ENCODE measurements at places on chromosomes 5 and 9. TPM values are rescaled to one million over a fixed set of nuclear protein-coding genes. Genes with fewer than 3 reads are reported as not detected.

Gene GZMA
- not detected for total RNA-seq

Gene GPR150
- 0.13 TPM for total RNA-seq

Gene CCDC152
- not detected for total RNA-seq

Gene OLFML2A
- total RNA-seq, result 34.4 TPM

Gene ARID3C
- total RNA-seq, result 0.20 TPM

Gene ZNF300
- total RNA-seq, result 2.7 TPM

Gene ARL14EPL
- total RNA-seq, result 0.10 TPM

Gene BASP1
- 226 TPM for total RNA-seq

Gene ADAMTS19
- total RNA-seq, result not detected

All from A549 treated with dexamethasone at 1 μM for 4 hours (cell line).